Right renal pelvis (tissue), 4 donors: ENCODE measurements at places on chromosomes 2 and 18.

GRCh38 chr2:67260343-67261277, 136.5 kb upstream of the ETAA1 start:
- no peak for DNase-seq

DNA sequence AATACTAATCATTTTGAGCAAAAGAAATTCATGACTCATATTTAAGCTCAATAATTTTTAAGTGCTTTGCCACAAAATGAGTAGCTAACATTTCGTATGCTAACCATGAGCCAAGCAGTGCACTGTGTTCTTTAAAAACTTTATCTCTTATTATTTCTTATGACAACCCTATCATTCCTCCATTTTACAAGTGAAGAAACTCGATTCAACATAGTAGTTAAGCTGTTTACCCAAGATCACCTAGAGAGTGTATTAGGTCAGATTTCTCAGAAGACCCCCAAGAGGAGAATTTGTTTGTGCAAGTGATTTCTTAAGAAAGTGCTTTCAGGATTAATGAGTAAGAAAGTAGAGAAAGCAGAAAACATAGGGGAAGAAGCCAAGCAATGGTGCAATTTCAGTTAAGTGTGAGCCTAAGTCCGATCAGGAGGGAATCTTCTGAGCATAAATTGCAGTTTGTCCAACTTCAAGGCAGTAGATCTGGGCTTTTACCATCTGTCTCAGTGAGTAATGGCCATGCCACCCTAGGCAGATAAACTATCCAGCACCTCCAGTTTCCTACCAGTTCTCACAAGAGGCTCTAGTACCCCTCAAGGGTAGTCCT, 202.7 kb downstream of the SCG2 start:
- no peak for DNase-seq

DNA sequence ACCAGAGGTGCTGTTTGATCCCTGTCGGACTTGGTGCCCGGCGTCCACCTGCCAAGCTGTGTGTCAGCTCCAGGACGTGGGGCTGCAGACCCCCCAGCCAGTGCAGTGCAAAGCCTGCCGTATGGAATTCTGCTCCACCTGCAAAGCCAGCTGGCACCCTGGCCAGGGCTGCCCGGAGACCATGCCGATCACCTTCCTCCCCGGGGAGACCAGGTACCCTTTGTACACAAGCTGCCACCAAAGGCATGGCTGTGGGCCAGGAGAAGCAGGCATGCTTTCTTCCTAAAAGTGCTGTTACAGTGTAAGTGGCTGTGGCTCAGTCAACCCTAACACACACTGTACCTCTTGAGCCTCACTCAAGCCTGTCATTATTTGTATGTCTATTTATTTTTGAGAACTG, 103.3 kb downstream of the RNF144A start:
- DNase-seq = no peak

GRCh38 chr2:64135421-64135820, 8.8 kb downstream of the PELI1 start:
- no peak for DNase-seq

GRCh38 chr18:9124824-9125223, 11.8 kb upstream of the ANKRD12 start:
- no peak for DNase-seq

DNA sequence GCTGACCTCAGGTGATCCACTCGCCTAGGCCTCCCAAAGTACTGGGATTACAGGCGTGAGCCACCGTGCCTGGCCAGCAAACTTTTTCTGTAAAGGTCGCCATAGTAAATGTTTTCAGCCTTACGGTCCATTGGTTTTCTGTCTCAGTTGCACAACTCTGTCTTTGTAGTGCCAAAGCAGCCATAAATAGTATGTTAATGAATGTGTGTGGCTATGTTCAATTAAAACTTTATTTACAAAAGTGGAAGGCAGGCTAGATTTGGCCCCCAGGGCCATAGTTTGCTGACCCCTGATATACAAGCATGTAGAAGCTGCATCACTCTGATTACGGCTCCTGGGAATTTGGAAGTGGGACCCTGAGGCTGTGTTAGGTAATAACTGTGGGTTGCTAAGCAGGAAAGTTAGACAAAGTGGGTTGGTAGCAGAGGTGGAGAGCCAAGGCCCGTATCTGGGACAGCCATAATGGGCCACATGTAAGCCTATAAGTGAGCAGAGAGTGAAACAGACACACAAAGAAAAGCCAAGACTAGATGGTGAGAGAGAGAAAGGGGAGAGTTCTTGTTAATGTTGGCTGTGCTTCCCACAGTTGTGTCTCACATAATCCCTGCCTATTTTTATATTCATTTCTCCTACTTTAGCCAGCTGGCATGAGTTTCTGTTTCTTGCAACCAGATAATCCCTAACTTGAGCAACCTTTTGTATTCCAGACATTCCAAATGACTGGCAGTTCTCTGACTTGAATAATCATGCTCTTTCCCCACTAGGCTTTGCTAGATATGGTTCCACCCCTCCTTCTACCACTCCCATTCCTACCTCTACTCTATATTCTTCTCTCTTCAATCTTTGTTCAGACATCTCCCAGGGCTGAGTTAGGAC, 223.3 kb upstream of the STON1 start:
- no peak for DNase-seq

DNA sequence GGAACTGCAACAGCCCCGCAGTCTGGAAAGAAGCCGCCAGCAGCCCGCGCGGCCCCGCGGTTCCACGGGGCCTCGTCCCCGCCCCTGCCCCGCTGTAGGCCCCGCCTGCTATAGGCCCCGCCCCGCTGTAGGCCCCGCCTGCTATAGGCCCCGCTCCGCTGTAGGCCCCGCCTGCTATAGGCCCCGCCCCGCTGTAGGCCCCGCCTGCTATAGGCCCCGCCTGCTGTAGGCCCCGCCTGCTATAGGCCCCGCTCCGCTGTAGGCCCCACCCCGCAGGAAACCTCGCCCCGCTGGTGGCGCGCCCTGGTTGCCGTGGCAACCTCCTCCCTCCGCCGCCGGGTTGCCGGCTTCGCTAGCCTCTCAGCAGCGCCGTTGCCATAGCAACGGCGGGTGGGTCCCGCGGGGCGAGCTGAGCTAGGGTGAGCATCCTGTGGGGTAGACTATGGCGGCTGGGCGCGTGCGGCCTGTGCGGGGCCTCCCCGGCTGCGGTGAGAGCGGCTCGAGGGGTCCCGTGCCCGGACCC, 12.2 kb upstream of the KIF1A start:
- DNase-seq = peak; percentile 81

DNA sequence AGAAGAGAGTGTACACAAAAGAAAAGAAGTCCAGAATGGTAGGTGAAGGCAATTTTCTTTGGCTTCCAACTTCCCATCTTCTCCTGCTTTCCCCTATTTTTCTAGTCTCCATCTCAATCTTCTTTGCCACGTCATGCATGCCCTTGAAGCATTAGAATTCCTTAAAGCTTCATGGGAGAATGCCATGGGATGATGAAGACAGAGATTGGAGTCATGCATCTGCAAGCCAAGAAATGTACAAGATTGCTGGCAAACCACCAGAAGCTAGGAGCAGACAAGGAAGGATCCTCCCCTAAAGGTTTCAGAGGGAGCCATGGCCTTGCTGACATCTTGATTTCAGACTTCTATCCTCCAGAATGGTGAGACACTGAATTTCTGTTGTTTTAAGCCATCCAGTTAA, 305.9 kb downstream of the HRH4 start:
- DNase-seq = no peak

DNA sequence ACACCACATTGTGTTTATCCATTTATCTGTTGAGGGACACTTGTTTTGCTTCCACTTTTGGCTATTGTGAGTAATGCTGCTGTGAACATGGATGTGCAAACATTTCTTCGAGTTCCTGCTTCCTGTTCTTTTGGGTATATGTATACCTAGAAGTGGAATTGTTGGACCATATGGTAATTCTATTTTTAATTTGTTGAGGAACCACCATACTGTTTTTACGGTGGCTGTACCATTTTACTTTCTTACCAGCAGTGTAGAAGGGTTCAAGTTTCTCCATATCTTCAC, 23.1 kb downstream of the ANXA4 start:
- DNase-seq = no peak

- DNase-seq = no peak
Observed at GRCh38 chr18:35458677-35459441, 38.9 kb downstream of the INO80C start.

GRCh38 chr2:120947327-120947726, 211.7 kb downstream of the GLI2 start:
- DNase-seq = no peak

DNA sequence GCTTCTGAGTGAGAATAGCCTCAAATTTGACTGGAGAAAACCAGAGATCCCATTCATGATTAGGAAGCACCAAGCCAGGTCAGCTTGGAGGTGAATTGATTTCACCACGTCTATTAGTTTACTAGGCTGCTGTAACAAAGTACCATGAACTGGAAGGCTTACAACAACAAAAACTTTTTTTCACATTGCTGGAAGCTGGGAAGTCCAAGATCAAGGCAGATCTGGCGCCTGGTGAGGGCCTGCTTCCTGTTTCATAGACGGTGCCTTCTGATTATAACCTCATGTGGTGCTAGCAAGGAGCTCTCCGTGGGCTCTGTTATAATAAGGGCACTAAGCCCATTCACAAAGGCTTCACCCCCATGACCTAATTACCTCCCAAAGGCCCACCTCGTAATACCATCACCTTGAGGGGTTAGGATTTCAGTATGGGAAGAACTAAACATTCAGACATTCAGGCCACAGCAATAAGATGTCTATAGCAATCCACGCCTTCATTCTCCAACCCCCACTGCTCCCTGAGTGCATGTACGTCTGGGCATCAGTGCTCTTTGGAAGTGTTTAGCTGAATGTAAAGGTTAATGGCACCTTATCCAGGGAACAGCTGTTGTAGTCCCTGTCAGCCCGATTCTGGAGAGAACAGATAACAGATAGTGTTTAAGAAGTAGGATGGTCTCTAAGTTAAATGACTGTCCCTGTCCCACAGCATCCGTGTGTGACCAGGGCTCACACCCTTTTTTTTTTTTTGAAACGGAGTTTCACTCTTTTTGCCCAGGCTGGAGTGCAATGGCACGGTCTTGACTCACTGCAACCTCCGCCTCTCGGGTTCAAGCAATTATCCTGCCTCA, 89.2 kb downstream of the SOCS6 start:
- DNase-seq = no peak

DNA sequence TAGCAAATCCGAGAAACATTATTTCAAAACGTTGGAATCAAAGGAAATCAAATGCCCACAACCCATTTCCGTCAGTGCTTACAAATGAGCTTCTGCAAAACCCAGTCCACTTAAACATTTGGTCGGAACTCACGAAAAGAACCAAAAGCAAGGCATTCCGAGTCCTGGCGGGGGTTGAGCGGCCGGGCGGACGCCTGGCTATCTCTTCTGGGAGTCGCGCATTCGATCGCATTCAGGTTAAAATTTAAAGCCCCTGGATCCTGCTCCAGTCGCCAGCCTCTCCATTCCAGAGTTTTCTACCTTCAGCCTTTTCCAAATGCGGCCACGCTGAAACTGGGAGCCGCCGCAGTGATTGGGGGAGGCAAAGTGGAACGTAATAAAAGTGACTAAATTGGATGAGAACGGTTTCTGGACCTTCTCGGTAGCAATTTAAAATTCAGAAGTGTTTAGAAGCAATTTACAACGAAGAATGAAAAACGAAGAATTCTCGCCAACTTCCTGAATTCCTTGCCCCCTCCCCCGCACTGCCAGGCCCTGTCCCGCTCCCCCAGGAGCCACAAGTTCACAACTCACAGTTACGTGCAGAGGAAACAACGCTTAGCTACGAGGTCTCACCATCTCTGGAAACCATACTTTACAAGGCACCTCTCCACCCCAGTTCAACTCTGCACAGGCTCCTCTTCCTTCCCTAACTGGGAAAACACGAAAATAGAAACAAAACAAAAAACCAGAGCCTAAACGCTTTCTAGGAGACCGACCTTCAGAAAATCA, 1.7 kb upstream of the GATA6 start:
- DNase-seq = no peak

DNA sequence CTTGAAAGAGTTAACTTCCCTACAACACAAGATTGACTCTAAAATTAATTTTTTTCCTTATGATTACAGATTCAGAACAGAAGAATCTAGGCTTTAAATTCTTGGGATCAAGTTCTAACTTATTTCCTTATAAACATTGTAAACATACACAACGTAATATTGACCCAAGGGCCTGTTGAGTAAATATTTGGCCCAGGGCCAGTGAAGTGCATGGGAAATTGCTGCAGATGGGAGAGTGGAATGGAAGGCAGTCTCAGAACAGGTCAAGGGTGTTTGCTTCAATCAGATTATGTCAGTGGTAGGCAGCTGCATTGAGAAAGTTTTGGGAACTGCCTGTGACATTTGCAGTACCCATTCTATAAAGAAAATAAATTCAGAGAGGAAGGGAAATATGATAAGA, 137.6 kb downstream of the MYO1B start:
- DNase-seq = no peak

DNA sequence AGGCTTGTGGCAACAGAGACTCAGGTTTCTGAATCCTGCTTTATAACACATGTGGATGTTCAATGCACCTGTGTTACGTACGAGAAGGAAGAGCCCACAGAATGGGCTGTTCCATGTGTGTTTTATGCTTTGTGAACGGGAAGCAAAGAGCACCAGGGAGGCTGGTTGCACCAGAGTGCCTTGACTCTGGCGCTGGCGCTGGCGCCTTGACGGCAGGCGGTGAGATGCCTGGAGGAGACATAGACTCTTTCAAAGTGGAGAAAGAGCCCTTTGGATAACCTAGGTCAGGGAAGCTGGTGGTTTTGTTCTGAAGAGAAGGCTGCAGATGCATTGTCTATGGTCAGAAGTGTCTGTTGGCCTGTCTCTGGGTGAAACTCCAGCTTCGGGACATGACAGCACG, 80.2 kb upstream of the APCDD1 start:
- no peak for DNase-seq

DNA sequence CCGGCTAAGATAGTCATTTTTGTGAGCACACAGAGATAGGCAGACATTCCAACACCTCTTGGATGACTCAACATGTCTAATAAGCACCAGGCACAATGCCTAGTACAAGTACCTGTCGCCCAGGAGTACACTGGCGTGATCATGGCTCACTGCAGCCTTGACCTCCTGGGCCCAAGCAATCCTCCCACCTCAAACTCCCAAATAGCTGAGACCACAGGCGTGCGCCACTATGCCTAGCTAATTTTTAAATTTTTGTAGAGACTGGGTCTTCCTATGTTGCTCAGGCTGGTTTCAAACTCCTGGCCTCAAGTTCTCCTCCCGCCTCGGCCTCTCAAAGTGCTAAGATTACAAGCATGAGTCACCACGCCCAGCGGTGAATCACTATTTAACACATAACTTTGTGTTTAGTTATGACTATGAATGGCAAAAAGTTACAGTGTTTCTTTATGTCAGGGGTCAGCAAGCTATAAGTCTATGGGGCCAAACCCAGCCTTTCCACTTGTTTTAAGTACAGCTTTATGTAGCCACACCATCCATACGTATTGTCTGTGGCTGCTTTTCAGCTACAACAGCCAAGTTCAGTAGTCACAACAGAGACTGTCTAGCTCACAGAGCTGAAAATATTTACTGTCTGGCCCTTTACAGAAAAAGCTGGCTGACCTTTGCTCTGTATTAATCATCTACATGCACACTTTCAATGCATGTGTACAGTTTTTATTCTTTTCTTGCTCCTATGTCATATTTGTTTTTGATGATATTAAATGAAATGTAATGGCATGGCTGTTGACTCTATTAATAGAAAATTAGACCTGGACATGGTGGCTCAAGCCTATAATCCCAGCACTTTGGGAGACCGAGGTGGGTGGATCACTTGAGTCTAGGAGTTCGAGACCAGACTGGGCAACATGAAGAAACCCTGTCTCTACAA, 18.7 kb downstream of the ORC2 start:
- DNase-seq = no peak
